ENCODE measurements at places on chromosomes 16 and 17.

- no peaks in the 10 kb centered on the region for H3K36me3 ChIP-seq
- no peak for DNase-seq
Measured at GRCh38 chr16:17994027-17994426, 342.5 kb downstream of the NPIPA8 start.

- H3K27me3 ChIP-seq, result no peaks in the 10 kb centered on the region
- H3K27ac ChIP-seq, result no peak overlapping the region
- H3K36me3 ChIP-seq, result no peaks in the 10 kb centered on the region
Measured at GRCh38 chr16:65663774-65664173, 541.9 kb upstream of the CDH11 start.

DNA sequence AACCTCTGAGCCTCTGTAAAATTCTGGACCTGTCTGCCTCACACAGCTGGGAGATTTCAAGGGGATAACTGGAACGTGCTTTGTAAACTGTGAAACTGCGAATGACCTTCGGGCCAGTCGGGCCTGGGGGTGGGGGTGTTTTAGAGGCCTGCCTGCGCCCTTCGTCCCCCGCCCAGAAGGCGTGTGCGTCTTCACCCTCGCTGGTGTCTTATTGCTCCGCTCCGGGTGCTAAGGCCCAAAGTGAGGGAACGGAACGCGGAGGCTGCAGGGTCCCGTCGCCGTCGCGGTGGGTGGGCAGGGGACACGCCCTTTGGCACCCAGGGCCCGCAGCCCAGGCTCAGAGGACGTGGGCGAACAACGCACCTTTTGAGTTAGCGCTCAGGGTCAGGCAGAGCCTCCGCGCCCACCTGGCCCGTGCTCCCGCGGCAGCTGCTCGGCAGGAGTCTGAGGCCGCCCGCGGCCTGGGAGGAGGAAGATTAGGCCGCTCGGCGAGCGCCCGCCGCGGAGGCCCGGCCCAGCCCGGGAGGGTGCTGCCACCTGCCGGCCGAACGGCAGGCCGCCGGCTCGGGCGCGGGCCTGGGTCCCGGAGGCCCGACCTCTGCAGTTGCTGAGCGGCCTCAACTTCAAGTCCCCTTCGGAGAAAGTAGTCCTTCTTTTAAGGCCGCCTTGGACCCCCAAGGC, 29.7 kb downstream of the DCAKD start:
- H3K4me3 ChIP-seq, result peak overlapping the region; percentile 44
- DNase-seq, result peak; percentile 65
- peaks cover 7% of the 10 kb centered on the region for H3K36me3 ChIP-seq

- no peak overlapping the region for H3K27ac ChIP-seq
- peaks cover 24% of the 10 kb centered on the region for H3K36me3 ChIP-seq
- H3K27me3 ChIP-seq, result no peaks in the 10 kb centered on the region
- no peak overlapping the region for H3K4me3 ChIP-seq
- no peaks in the 10 kb centered on the region for H3K4me1 ChIP-seq
Measured at GRCh38 chr17:64173646-64174045, 43.7 kb upstream of the ERN1 start.

GRCh38 chr16:55291847-55292246, 32.2 kb upstream of the IRX6 start:
- H3K36me3 ChIP-seq, result no peaks in the 10 kb centered on the region
- DNase-seq, result no peak
- no peaks in the 10 kb centered on the region for H3K27me3 ChIP-seq
- no peak overlapping the region for H3K4me3 ChIP-seq
- H3K27ac ChIP-seq, result no peak overlapping the region

DNA sequence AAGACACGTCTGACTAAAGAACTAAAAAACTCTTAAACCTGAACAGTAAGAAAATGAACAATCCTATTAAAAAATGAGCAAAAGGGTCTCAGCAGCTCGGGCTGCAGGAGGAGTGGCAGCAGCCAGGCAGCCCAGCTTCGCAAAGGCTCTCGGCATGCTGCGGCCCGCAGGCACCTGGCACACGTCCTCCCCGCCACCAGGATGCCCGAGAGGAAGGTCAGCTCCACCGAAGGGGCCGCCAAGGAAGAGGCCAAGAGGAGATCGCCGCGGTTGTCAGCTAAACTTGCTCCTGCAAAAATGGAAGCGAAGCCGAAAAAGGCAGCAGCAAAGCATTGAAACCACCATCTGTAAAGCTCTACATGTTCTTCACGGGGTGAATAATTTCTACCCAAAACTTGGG, 173.5 kb downstream of the BCAS3 start:
- no peaks in the 10 kb centered on the region for H3K36me3 ChIP-seq
- no peaks in the 10 kb centered on the region for H3K4me1 ChIP-seq

DNA sequence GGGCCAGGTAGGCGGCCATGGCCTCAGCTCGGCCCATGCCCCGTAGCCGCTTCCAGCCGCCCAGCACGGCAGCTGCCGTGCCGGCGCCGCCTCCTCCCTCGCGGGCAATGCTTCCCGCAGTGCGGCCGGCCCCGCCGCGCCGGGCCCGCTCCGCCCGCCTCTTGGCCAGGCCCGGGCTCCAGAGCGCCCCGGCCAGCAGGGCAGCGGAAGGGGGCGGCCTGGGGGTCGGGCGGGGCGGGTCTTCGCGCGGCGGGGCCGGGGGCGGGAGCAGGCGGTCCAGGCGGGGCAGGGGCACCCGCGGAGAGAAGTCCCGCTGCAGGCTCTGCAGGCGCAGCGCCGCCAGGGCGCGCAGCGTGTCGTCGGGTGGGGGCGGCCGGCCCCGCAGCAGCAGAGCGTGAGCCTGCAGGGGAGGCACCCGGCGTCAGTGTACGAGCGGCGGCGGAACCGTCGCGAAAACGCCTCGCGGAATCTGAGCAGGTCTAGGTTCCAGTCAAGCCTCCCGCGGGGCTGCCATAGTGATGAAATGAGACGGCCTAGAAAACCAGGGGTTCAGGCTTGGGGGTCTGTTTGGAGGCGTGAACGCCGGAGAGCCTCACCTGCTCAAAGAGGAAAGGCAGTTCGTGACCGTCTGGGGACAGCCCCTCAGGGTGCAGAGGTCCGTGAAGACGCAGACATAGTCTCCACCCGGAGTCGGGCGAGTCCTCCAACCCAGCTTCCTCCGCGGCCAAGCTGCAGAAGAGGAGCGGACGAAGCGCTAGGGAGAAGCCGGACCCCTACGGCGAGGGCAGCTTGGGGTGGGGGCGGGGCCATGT, 6.6 kb downstream of the PLEKHH3 start:
- peak overlapping the region; percentile 75 for H3K4me3 ChIP-seq
- H3K36me3 ChIP-seq, result peaks cover 4% of the 10 kb centered on the region
- H3K4me1 ChIP-seq, result peaks cover 14% of the 10 kb centered on the region
- no peak for DNase-seq
- H3K27me3 ChIP-seq, result peaks cover 56% of the 10 kb centered on the region

GRCh38 chr17:8728251-8728938, 16.2 kb downstream of the CCDC42 start:
- H3K36me3 ChIP-seq, result no peaks in the 10 kb centered on the region
- H3K4me3 ChIP-seq, result no peak overlapping the region
- no peaks in the 10 kb centered on the region for H3K4me1 ChIP-seq
- H3K27me3 ChIP-seq, result peaks cover 7% of the 10 kb centered on the region
- no peak overlapping the region for H3K27ac ChIP-seq

GRCh38 chr16:71297341-71297634, 8.1 kb upstream of the CMTR2 start:
- peaks cover 11% of the 10 kb centered on the region for H3K27me3 ChIP-seq
- no peaks in the 10 kb centered on the region for H3K36me3 ChIP-seq
- no peak for DNase-seq
- no peaks in the 10 kb centered on the region for H3K4me1 ChIP-seq
- H3K4me3 ChIP-seq, result no peak overlapping the region
- no peak overlapping the region for H3K27ac ChIP-seq

- no peak within 1 kb of the TSS for H3K27ac ChIP-seq
- DNase-seq, result no peak
- no peaks in the 10 kb centered on the region for H3K36me3 ChIP-seq
- no peaks in the 10 kb centered on the region for H3K4me1 ChIP-seq
Measured at GRCh38 chr17:81165246-81166032, at the start of gene PVALEF. PVALEF (plus strand) TSS chr17:81165507; CDS start chr17:81181227, 15,720 bp downstream.

- no peak for DNase-seq
- H3K36me3 ChIP-seq, result no peaks in the 10 kb centered on the region
- peaks cover 23% of the 10 kb centered on the region for H3K4me1 ChIP-seq
Measured at GRCh38 chr17:49998836-49999511, 4.0 kb upstream of the DLX3 start.

DNA sequence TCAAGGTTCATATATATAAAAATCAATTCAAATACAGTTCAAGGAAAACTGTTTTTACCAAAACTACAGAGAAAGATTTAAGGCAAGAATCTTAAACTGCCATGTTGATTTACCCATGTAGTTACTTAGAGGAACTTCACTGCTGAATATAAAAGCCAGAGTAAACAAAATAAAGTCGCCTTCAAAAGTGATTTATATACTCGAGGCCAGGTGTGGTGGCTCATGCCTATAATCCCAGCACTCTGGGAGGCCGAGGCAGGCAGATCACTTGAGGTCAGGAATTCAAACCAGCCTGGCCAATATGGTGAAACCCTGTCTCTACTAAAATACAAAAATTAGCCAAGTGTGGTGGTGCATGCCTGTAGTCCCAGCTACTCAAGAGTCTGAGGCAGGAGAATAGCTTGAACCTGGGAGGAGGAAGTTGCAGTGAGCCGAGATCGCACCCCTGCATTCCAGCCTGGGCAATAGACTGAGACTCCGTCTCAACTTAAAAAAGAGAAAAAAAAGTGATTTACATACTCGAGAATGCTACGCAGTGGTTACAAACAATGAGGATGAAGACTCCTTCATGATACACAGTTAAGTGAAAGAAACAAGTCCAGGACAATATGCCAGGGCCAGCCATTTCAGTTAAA, 54.1 kb upstream of the CNEP1R1 start:
- peaks cover 19% of the 10 kb centered on the region for H3K27me3 ChIP-seq
- no peak overlapping the region for H3K27ac ChIP-seq
- no peaks in the 10 kb centered on the region for H3K36me3 ChIP-seq
- H3K4me3 ChIP-seq, result no peak overlapping the region

GRCh38 chr17:76537578-76538280, at the start of gene CYGB:
CYGB (minus strand) TSS chr17:76537709; CDS start chr17:76537542, 167 bp downstream.
- no peaks in the 10 kb centered on the region for H3K36me3 ChIP-seq
- DNase-seq, result no peak
- H3K27ac ChIP-seq, result no peak within 1 kb of the TSS
- no peaks in the 10 kb centered on the region for H3K4me1 ChIP-seq
- H3K27me3 ChIP-seq, result peaks cover 58% of the 10 kb centered on the region

DNA sequence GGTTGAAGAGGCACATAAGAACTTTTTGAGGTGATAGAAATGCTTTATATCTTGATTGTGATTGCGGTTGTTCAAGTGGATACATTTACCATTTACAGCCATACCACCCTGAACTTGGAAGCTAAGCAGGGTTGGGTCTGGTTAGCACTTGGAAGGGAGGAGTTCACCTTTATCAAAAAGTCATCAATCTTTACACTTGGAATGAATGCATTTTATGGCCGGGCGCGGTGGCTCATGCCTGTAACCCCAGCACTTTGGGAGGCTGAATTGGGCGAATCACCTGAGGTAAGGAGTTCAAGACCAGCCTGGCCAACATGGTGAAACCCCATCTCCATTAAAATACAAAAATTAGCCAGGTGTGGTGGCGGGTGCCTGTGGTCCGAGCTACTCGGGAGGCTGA, 9.5 kb upstream of the GJD3 start:
- DNase-seq, result no peak
- H3K27ac ChIP-seq, result no peak overlapping the region

DNA sequence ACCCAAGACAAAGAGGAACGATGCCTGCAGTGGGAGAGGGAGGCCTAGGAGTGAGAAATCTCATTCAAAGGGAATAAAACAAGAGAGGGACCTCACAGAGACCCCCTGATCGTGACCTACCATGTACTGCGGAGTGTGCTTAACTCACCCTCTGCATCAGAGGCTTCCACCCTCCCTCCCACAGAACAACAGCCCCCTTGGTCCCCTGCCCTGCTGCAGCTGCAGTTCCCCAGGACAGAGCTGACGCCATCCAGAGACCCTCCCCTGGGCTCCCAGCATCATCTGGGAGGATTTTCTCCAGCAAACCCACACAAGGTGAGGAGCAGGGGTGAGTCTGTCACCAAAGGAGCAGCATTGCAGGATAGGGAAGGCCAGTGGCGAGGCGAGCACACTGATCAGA, 39.8 kb downstream of the TLE7 start:
- no peak overlapping the region for H3K27ac ChIP-seq
- peaks cover 10% of the 10 kb centered on the region for H3K4me1 ChIP-seq
- peaks cover 13% of the 10 kb centered on the region for H3K27me3 ChIP-seq
- H3K36me3 ChIP-seq, result no peaks in the 10 kb centered on the region

DNA sequence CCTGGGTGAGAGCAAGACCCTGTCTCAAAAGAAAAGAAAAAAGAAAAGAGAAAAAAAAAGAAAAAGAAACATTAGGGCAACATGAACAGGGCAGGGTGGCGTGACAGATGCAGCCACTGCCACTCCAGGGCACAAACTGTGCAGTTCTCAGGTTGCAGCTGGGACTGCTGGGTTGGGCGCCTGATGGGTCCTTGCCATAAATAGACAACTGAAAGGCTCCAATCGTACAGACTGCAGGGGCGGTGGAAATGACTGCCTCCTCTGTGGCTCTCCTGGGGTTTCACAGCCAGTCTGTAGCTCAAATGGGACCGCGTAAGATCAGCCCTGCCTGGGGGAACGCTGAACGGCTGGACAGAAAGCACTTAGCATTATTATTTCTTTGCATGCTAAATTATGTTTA, 130.7 kb downstream of the CPPED1 start:
- H3K4me3 ChIP-seq, result no peak overlapping the region
- peaks cover 14% of the 10 kb centered on the region for H3K4me1 ChIP-seq

GRCh38 chr17:65190467-65191097, 53.4 kb downstream of the RGS9 start:
- no peak for DNase-seq
- H3K36me3 ChIP-seq, result peaks cover 42% of the 10 kb centered on the region
- no peak overlapping the region for H3K4me3 ChIP-seq
- H3K4me1 ChIP-seq, result peaks cover 41% of the 10 kb centered on the region

DNA sequence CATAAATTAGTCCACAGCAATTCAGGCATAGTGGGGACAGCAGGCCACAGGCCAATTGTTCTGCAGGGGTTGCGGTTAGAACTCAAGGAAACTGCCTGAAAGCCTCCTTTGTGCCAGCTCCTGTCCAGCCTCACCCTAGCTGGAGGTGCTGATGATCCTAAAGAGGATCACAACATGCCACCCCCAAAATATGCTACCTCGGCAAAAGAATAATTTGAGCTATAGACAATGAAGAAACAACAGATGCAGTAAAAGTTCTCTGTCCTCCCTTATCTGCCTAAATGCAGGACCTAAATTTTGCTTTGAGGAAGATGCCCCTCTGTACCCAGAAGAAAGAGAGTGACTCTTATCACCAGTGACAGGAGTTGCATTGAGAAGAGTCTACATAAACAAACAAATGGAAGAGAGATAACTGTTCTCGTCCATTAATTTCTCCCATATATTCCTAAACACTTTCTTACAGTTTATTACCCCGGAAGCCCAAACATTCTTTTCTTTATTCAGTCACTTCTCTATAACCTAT, 14.7 kb downstream of the ALOX15 start:
- no peaks in the 10 kb centered on the region for H3K36me3 ChIP-seq
- no peaks in the 10 kb centered on the region for H3K4me1 ChIP-seq
- H3K4me3 ChIP-seq, result no peak overlapping the region
- no peak overlapping the region for H3K27ac ChIP-seq
- no peak for DNase-seq

DNA sequence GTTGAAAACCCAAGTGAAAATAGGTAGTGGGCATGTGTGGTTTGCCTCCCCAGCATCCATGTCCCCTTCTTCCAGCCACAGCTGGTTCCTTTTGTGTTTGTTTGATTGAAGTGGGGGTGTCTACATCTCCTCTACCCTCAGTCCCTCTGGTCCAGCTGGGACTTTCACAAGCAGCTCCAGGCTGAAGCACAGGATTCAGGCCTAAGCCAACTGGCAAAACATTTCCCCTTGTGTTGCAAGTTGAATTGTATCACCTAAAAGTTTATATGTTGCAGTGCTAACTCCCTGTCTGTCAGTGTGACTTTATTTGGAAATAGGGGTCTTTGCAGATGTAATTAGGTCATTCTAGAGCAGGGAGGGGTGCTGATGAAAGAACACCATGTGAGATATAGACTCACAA, 205.9 kb upstream of the ASIC2 start:
- no peaks in the 10 kb centered on the region for H3K36me3 ChIP-seq
- DNase-seq, result no peak
- no peak overlapping the region for H3K27ac ChIP-seq
- no peak overlapping the region for H3K4me3 ChIP-seq
- H3K4me1 ChIP-seq, result no peaks in the 10 kb centered on the region
